ENCODE measurements at places on chromosomes 1 and 21.

DNA sequence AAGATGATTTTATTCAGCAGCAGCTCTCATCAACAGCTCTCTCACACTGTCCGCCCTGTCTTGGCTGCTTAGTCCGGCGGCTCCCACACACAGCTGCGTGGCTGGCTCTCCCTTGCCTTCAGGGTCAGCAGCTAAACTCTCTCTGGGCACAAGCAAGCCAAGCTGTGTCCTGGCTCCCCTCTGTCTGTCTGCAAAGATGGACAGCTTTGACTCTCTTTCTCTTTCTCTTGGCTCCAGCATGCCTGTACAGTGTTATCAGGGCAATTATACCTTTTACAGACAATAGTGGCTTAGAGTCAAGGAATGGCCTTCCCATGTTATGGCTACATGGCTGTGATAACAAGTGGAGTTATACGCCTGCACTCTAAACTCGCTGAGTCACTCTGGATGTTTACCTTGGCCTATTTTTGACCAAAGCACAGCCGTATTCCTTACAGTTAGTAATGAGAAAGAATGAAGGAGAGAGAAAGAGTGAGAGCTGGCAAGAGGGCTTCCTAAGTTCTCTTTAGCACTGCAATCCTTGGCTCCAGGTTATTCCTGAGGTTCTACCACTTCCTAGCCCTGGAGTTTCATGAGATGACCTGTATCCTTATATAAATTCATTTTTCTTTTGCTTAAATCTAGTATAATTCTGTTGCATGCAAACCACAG, 59.9 kb upstream of the ZSWIM5 start:
- DNase-seq = no peak

DNA sequence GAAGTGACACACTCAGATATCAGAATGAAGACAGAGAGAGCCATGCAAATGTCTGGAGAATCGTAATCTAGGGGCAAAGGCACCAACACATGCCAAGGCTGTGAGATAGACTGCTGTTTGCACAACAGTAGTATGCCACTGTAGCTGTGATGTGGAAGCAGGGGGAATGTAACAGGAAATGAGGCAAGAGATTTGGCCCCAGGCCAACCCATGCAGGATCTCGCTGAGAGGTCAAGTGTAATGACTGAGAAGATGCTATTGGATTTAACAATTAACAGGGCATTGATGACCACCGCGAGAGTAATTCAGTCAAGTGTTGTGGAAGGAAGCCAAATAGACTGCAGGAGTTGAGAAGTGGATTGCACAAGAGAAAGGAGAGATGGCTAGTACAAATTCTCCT, 107.3 kb upstream of the ST6GALNAC5 start:
- no peak for DNase-seq

DNA sequence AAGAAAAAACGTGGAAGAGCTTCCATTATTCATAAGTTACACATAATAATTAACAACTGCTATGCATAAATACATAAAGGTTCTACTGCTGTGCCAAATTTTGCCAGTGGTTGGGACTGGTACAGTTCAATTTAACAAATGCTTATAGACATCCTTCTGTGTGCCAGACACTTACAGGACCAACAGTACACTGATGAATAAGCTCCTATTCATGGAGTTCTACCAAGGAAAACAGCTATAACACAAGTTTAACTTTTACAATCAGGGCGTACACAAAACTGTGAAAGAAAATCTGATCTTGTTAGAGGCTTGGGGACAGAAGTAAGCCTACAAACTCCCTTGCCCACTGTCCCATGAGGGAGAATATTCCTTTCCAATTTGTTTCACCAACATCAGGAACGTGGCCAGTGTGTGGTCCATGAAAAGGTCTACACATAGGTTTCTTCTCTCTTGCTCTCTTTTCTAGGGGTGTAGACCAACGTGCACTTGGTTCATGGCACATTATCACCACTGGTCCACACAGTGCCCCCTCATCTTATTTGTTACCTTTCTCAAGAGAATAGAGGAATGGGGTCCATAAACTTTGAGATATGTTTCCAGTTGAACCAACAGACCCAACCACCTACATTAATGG, 10.1 kb downstream of the NRIP1 start:
- no peak for DNase-seq

GRCh38 chr21:36125512-36126207, 9.2 kb upstream of the CBR3 start:
- peak; percentile 54 for DNase-seq
